ENCODE measurements at places on chromosomes 5 and 9.

GRCh38 chr5:54719384-54720283 lies 202.1 kb downstream of the SNX18 start:
- no peak for DNase-seq

DNA sequence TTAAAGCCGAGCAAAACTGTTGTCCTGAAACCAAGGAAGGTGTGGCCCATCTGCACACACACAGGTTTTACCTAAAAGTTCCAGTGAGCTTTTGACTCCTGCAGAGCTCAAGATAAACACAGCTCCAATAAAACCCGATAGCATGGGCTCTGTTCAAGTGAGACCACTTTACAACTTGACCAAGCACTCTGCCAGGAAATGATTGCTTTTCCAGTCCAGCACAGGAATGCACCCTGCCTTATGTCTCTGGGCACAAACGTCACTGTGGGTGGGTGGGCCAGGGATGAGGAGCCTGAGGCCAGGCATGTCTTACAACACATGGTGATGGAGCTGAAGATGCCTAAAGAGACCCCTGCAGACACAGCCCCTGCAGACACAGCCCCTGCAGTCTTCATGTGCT lies 115.3 kb downstream of the ROR2 start:
- DNase-seq: no peak

DNA sequence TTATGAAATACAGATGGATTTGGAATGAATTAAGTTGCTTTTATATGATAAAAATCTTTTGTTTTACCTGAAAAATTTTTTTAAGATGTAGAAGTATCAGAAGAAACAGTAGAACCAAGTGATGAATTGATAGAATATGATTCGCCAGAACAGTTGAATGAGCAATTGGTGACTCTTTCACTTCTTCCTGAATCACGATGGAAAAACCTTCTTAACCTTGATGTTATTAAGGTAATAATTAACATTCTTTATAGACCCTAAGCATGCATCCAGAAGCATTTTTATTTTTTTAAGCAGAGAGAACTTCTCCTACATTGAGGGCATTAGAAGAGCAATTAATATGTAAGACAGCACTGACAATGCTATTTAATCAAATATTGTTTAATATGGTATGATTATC lies 28.8 kb downstream of the WDR36 start:
- no peak for DNase-seq

DNA sequence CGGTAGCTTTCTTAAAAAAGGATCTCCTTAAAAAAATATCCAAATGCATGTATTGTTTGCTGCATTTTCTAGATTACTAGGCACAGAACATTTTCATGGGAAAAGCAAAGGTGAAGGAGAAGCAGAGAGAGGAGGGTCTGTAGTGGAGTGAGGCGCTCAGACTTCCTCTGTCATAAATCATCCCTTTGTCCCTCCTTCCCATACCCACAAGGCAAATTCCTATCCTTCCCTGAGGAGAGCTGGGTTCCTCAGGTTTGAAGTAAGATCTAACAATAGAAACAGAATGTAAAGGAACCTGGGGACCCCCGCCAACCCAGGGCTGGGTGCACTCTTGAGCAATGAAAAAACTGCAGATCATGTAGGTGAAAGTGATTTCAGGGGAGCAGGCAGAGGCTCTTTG lies 149.2 kb upstream of the ANKH start:
- no peak for DNase-seq

- no peak for DNase-seq
Observed at GRCh38 chr5:55411876-55412275, 104.1 kb downstream of the MTREX start.

DNA sequence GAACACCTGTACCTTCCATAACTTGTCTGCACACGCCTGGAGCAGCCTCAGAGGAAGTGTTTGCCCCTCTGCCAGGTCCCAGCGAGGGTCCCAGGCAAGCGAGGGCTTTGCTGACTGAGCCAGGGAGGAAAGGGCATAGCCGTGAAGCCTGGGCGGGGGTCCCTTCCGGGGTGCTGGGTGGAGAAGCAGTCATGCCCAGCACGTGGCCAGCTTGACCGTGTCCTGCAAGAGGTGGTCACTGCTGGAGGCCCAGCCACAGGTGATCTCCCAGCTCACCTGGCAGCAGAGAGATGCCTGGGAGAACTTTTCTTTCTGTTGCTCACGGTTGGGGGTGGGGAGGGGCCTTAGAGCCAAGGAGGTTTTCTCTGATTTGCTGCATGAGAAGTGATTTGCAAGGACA lies 195.3 kb downstream of the CACNA1B start:
- no peak for DNase-seq

DNA sequence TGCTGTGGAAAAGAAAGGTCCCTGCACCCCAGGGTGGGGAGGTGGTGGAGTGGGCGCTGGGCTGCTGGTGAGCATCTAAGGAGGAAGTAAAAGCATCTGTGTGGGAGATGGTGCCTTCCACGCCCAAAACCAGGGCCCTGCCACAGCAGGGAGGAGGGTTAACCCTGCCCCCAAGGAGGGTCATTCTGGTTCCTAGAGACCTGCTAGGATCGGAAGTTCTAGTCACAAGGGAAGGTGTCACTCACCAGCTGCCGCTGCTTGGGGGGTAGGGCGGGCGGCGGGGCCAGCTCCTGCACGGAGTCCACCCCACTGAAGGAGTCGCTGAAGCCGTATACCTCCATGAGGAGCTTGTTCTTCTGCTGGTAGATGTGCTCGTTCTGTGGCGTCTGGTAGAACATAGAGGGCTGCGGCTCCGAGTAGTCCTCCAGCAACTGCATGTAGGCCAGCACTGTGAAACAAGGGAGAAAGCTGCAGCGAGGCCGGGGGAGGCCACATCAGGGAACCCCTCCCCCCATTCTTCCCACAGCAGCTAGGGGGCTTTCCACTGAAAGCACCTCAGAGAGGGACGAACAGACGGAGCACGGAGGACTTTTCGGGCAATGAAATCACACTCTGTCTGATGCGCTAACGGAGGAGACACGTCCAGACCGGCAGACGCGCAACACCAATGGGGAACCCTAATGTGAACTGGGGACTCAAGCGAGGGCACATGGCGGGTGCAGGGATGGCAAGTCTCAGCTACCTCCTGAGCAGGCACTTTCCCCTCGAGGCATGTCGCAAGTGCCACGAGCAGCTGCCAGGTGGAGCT lies 76.4 kb downstream of the PRRT1B start:
- peak; percentile 80 for DNase-seq

DNA sequence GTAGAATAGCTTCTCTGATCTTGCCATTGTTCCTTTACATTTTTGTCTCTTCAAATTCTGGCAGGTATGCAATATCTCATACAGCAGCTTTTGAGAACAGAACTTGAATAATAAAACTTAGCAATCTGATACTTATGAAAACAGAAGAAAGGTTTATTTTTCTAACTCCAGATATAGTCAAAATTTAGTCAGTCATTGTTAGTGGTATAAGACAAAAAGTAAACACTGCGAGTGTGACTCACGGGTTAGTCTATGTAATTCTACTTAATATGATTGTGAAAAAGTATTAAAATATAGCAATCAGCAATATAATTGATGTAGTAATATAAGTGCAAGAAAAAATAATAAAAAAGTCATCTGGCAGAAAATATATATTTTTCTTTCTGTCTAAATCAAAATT lies 910.4 kb downstream of the DNAH5 start:
- DNase-seq: no peak

DNA sequence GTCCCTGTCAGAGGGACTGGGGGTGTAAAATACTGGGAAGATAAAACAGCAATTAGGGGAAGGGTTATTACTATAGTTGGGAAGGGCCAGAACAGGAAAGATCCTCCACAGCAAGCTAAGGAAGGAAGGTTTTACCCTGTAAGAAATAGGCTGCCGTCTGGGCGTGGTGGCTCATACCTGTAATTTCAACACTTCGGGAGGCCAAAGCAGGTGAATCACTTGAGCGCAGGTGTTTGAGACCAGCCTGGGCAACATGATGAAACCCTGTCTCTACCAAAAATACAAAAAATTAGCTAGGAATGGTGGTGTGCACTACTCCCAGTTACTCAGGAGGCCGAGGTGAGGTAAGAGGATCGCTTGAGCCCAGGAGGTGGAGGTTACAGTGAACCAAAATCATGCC lies 165.1 kb upstream of the TLX3 start:
- DNase-seq: no peak

Data from suppressor macrophage treated with lipopolysaccharide for 4 hours (primary cell).